Immature natural killer cell (primary cell): ENCODE measurements at places on chromosomes 16 and 17.

DNA sequence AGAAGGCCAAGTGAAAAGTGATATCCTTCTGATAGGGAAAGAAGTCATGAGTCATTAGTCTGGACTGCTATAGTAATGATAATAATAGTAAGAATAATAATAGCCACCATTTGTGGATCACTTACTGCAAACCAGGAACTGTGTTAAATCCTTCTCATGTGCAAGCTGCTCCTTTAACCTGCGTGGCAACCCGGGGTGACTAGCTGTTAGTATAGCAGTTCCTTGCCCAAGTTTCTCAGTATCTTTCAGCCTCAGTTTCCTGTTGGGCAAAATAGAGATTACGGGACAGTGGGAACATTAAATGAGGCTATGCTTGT, 129.5 kb downstream of the CDH13 start:
- H3K36me3 ChIP-seq, result no peaks in the 10 kb centered on the region
- DNase-seq, result no peak
- H3K4me3 ChIP-seq, result no peak overlapping the region
- H3K27me3 ChIP-seq, result no peaks in the 10 kb centered on the region

GRCh38 chr16:5709889-5710288, 612.3 kb upstream of the EEF2KMT start:
- no peaks in the 10 kb centered on the region for H3K4me1 ChIP-seq
- no peaks in the 10 kb centered on the region for H3K36me3 ChIP-seq
- H3K4me3 ChIP-seq, result no peak overlapping the region
- no peaks in the 10 kb centered on the region for H3K27me3 ChIP-seq
- DNase-seq, result no peak

GRCh38 chr17:14201021-14201987, 35.4 kb downstream of the CDRT15 start:
- H3K27me3 ChIP-seq, result peaks cover 6% of the 10 kb centered on the region
- H3K4me1 ChIP-seq, result peaks cover 100% of the 10 kb centered on the region
- peak; percentile 51 for DNase-seq
- H3K27ac ChIP-seq, result peak overlapping the region; percentile 94
- peak overlapping the region; percentile 82 for H3K4me3 ChIP-seq

DNA sequence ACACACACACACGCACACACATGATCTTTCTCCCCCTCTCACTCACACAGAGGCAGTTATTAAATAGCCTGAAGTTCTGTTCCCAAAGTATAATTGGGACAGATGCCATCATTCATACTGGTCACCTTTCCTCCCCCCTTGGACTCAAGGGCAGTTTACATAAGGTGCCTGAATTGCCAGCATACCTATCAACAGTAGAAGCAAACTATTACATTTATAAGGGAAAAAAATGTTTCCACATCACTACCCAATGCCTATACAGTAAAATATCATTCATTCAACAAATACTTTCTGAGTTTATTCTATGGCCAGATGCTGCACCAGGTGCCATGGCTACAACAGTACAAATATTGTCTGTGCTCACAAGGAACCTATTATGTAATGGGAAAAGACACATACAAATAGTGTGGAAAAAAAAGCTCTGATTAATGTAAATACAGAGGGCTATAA, 6.3 kb downstream of the CNTD1 start:
- peaks cover 5% of the 10 kb centered on the region for H3K27me3 ChIP-seq
- no peak overlapping the region for H3K4me3 ChIP-seq
- H3K27ac ChIP-seq, result no peak overlapping the region
- H3K4me1 ChIP-seq, result no peaks in the 10 kb centered on the region
- H3K36me3 ChIP-seq, result peaks cover 6% of the 10 kb centered on the region

GRCh38 chr17:71327376-71328059, 793.3 kb upstream of the SOX9 start:
- H3K4me1 ChIP-seq, result no peaks in the 10 kb centered on the region
- H3K36me3 ChIP-seq, result no peaks in the 10 kb centered on the region
- no peak overlapping the region for H3K4me3 ChIP-seq
- no peak overlapping the region for H3K27ac ChIP-seq
- no peaks in the 10 kb centered on the region for H3K27me3 ChIP-seq

- H3K4me1 ChIP-seq, result peaks cover 16% of the 10 kb centered on the region
- peak overlapping the region; percentile 28 for H3K27ac ChIP-seq
- H3K4me3 ChIP-seq, result no peak overlapping the region
- peaks cover 36% of the 10 kb centered on the region for H3K27me3 ChIP-seq
- DNase-seq, result no peak
Measured at GRCh38 chr17:3027786-3028532, 35.4 kb downstream of the OR1D5 start.

DNA sequence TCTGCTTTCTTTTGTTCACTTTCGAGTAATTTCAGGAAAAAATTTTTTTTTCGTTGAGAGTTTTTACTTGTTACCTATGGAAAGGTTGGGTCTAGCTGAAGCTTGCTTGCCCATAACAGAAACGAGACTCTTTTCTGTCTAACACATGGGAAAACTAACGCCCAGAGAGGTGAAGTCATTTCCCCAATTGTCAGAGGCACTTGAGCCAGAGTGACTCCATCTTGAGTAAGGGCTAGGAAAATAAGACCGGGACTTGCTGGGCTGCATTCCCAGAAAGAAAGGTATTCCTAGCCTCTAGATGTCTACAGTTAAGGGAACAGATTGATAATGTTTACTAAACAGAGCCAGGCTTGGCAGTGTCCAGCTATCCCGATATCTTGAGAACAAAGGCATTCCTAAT, 26.8 kb downstream of the PRKCB start:
- no peak overlapping the region for H3K4me3 ChIP-seq
- no peak for DNase-seq
- peaks cover 82% of the 10 kb centered on the region for H3K4me1 ChIP-seq
- H3K27me3 ChIP-seq, result peaks cover 6% of the 10 kb centered on the region
- no peaks in the 10 kb centered on the region for H3K36me3 ChIP-seq

GRCh38 chr17:17824119-17824782, 12.5 kb downstream of the SREBF1 start:
- peaks cover 52% of the 10 kb centered on the region for H3K4me1 ChIP-seq
- no peak for DNase-seq
- peak overlapping the region; percentile 86 for H3K4me3 ChIP-seq
- no peaks in the 10 kb centered on the region for H3K36me3 ChIP-seq

- no peak overlapping the region for H3K27ac ChIP-seq
- peak; percentile 32 for DNase-seq
- H3K27me3 ChIP-seq, result peaks cover 2% of the 10 kb centered on the region
- no peaks in the 10 kb centered on the region for H3K36me3 ChIP-seq
Measured at GRCh38 chr17:60720763-60721531, 43.3 kb downstream of the BCAS3 start.

GRCh38 chr17:7363311-7363710, 8.4 kb downstream of the TMEM95 start:
- H3K4me3 ChIP-seq, result no peak overlapping the region
- no peaks in the 10 kb centered on the region for H3K36me3 ChIP-seq
- no peak overlapping the region for H3K27ac ChIP-seq
- H3K27me3 ChIP-seq, result peaks cover 4% of the 10 kb centered on the region
- H3K4me1 ChIP-seq, result no peaks in the 10 kb centered on the region
- no peak for DNase-seq

GRCh38 chr17:78996781-78997201, 12.8 kb downstream of the CANT1 start:
- peaks cover 3% of the 10 kb centered on the region for H3K4me1 ChIP-seq
- H3K27me3 ChIP-seq, result peaks cover 2% of the 10 kb centered on the region
- no peak for DNase-seq
- H3K27ac ChIP-seq, result no peak overlapping the region
- H3K36me3 ChIP-seq, result peaks cover 3% of the 10 kb centered on the region
- no peak overlapping the region for H3K4me3 ChIP-seq

GRCh38 chr16:79691007-79691406, 90.5 kb upstream of the MAF start:
- H3K4me3 ChIP-seq, result no peak overlapping the region
- H3K4me1 ChIP-seq, result no peaks in the 10 kb centered on the region
- peaks cover 13% of the 10 kb centered on the region for H3K27me3 ChIP-seq
- DNase-seq, result no peak
- H3K27ac ChIP-seq, result no peak overlapping the region
